ENCODE measurements at places on chromosomes 6 and 20.

DNA sequence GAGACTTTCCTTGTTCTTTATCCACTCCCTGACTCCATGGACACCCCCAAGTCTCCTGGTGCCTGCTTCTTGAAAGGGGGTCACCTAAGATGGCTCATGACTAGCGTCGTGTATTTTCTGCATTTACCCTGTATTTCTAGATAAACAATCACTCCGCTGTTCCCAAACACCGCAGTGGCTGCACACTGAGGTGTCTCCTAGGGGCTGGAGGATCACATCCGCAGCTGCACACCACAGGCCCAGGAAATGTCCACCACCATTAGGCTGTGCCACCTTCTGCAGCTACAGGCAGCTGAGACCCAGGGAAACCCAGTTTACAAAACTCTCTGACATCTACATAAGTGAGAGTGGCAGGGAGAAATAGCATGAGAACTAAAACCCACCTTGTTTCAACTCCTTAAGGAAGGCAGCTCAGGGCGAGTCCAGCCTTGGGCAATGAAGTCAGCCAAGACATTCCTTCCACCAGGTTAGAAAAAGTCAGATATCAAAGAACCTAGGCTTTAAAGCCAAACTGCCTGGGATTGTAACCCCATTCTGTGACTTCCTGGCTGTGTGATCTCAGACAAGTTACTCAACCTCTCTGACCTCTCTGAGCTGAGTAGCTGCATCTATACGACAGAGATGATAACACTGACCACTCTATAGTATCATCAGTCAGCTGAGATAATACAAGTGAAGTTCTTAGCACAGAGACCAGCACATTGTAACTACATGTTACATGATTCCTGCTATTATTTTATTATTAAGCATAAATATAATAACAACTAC, 102.2 kb downstream of the SNX5 start:
- DNase-seq: no peak

GRCh38 chr6:164039954-164040375, 625.4 kb downstream of the QKI start:
- DNase-seq: no peak

- no peak for DNase-seq
Observed at GRCh38 chr20:51535075-51535386, 7.5 kb downstream of the NFATC2 start.

GRCh38 chr6:97703661-97704060, 420.6 kb upstream of the MMS22L start:
- no peak for DNase-seq

- DNase-seq: no peak
Observed at GRCh38 chr6:134758621-134759020, 191.3 kb downstream of the ALDH8A1 start.

- DNase-seq: no peak
Observed at GRCh38 chr6:111759836-111760785, 113.1 kb downstream of the FYN start.
